Mammary epithelial cell (primary cell): ENCODE measurements at places on chromosomes 11 and 22. TPM values are rescaled to one million over a fixed set of nuclear protein-coding genes. Genes with fewer than 3 reads are reported as not detected.

Gene EIF3F
- total RNA-seq = 234 and 285 TPM in 2 replicates

Gene FXYD6
- total RNA-seq = 0.21 TPM in 1 of 2 replicates, not detected in the other

Gene SPDYC
- not detected for total RNA-seq

Gene SLC5A4
- total RNA-seq = not detected

Gene OR52E8
- total RNA-seq = not detected in 2 replicates

Gene CACNA1I
- total RNA-seq = under 0.01 TPM

Gene SLC22A6
- not detected for total RNA-seq

Gene GLB1L3
- 6.3 and 7.2 TPM in 2 replicates for total RNA-seq

Gene CCDC87
- 0.83 TPM for total RNA-seq

Gene GPHA2
- total RNA-seq = not detected

Gene NRXN2
- 2.6 and 4.5 TPM in 2 replicates for total RNA-seq

Gene IGLL1
- not detected for total RNA-seq

Gene POTEH
- not detected in 2 replicates for total RNA-seq

Gene RFPL2
- not detected in 2 replicates for total RNA-seq

Gene SCGB1A1
- not detected in 2 replicates for total RNA-seq

Gene POLD4
- 39.2 TPM for total RNA-seq
